ENCODE measurements at places on chromosomes 16 and 17.

GRCh38 chr16:4811773-4812172 lies 9.3 kb upstream of the ROGDI start:
- DNase-seq, result no peak

DNA sequence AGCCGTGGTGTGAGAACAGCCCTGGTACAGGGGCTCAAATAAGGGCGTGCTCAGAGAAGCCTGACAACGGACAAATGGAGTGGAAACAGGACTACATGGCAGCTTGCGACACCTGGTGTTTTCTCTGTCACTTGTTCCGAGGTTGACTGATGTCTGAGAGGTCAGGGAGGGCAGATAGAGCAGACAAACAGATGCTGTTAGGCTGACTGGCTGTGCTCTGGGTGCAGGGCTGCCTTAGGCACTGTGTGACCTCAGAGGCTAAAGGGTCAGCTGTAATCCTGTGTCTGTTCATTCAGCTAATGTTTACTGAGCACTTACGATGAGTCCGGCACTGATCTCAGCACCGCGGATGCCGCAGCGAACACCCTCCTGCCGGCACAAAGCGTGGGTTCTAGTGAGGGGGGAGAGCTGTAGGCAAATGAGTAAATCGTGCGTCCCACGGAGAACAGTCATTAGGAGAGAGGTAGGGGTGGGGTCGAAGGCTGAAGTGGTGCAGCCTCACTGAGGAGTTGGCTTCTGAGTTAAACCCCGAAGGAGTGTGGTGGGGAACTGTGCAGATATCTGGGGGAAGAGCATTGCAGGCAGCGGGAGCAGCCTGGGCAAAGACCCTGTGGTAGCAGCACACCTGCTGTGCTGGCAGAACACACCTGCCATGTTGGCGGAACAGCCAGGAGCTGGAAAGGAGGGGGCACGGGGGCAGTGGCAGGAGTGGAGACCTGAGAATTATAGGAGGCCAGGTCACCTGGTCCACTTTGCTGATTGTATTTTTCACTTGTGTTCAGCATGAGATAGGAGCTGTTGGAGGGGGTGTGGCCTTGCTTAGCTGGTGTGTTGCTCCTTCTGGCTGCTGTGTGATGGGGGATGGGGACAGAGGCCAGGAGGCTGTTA lies 35.0 kb downstream of the GPT2 start:
- no peak for DNase-seq

- DNase-seq, result no peak
Measured at GRCh38 chr17:8161289-8162232, 1.2 kb downstream of the VAMP2 start.

GRCh38 chr17:76076765-76077583 lies 2.0 kb upstream of the ZACN start:
- DNase-seq, result no peak

DNA sequence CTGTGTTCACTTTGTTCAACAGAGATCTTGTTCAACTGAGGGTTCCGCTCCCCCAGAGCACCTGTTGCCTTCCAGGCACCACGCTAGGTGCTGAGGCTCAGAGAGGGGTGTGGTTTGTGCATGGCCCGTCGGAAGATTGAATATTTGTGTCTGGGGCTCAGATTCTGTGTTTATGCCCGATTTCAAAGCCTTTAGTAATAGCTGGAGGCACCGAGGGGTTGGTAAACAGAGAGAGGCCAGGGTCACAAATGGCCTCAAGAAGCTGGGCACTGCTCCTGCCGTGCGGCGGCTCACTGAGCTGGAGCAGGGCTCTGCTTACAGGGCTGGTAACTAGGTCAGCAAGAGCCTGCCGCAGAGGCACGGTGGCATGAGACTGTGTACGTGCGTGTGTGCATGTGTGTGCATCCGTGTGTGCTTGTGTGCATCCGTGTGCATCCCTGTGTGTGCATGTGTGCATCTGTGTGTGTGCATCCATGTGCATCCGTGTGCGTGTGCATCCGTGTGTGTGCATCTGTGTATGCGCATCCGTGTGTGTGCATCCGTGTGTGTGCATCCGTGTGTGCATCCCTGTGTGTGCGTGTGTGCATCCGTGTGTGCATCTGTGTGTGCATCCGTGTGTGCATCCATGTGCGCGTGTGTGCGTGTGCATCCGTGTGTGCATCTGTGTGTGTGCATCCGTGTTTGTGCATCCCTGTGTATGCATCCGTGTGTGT lies 5.4 kb downstream of the ITGAE start:
- no peak for DNase-seq

GRCh38 chr17:49775546-49776260 lies 11.8 kb upstream of the FAM117A start:
- no peak for DNase-seq

DNA sequence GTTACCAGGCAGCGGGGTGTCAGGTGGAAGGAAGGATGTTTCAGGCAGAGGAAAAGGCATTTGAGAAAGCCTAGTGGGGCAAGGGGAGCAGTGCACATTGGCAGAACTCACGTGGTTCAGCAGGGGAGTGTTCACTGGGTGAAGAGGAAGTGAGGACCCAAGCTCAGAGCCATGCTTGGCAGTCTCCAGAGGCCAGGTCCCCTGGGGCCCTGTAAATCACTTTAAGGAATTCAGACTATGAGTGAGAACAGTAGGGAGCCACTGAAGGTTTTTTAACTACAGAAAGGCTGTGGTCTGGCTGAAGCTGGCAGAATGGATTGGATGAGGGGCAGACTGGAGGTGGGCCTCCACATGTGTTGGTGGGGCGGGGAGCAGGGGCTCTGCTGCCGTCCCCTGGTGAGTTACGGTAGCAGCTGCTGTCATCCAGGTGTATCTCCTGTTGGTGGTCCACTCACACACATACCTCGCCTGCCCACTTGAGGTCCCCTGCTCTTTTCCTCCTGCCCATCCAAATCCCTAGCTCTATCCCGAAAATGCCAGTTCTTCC lies 5.1 kb downstream of the CLEC16A start:
- no peak for DNase-seq

- no peak for DNase-seq
Measured at GRCh38 chr16:31298958-31299357, 39.2 kb downstream of the ITGAM start.

GRCh38 chr16:77143364-77143763 lies 47.6 kb upstream of the MON1B start:
- DNase-seq, result no peak

DNA sequence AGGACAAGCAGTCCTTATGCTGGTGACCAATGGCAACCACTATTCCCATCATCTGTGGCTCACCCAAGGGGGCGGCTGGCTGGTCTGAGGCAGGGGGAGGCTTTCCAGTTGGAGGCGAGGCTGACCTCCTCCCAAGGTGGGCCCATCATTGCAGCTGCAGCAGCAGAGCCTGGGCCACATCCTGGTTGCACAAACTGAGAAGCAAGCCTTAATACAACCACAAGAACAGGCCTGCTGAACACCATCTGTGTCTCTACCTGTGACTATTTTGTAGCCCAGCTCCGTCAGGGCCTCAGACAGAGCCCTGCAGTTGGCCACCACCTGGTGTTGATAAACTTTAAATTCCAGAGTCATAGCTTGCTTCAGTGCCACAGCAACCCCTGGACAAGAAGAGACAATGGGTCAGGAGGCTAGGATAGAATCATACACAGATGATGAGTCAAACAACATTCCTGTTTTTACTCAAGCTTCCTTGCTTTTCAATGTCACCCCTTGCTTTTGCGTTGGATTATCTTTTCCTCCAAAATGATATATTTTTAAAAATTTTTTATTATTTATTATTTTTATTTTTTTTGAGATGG lies 17.9 kb downstream of the SMCR8 start:
- DNase-seq, result no peak

DNA sequence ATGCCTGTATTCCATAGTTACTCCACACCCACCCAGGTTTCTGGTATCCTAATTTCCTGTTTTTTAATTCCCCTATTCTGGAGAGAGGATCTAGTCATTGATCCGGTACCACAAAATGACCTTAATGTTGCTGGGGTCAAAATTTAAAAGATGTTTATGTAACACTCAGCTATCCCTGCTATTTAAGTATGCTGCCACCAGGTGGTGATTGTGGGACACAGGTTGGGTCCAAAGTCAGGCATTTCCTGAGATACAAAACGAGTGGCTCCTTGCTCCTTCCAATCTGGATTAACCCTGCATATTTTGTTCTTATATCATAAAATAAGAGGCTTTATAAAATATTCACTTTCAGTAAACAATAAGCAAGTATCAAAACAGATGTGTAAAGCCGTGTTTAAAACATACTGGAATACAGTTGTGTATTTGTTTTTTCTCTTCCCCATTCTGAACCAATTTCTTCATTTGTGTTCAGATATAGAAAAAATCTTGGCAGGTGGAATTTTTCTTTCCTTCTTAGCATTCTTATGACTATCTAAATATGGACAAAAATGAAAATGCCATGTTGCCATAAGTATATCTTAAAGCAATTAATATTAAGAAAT lies 16.3 kb downstream of the HS3ST4 start:
- DNase-seq, result no peak

DNA sequence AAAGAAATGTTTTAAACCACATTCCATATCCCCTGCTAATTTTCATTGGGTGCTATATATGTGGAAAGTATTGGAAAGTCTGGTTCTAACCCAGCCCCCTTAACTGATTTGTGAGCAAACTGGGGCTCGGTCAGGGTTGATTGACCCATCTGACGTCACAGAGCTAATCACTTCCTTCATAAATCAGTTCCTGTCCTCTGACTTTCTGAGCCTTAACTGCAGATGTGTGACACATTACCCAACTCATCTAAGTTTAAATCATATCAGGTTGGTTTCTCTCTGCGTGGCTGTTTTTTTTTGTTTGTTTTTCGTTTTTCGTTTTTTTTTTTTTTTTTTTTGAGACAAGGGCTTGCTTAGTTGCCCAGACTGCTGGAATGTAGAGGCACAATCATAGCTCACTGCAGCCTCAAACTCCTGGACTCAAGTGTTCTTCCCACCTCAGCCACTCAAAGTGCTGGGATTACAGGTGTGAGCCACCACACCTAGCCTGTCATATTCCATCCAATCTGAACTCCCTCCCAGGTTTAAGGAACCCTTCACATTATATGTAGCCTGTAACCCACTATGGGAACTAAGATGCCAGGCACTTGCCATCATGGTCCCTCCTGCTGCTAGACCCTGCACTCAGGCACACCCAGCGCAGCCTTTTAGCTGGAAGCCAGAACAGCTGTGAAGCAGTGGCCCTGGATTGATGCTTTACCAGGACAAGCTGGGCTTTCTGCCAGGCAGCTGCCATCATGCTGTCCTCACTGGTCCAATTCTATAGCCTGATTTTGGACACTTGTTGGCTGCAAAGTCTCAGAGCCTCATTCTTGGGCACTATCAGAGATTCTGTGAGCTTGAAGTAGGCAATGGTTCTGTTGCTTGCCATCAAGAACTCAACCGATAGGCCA lies 6.9 kb upstream of the BPTF start:
- DNase-seq, result no peak

DNA sequence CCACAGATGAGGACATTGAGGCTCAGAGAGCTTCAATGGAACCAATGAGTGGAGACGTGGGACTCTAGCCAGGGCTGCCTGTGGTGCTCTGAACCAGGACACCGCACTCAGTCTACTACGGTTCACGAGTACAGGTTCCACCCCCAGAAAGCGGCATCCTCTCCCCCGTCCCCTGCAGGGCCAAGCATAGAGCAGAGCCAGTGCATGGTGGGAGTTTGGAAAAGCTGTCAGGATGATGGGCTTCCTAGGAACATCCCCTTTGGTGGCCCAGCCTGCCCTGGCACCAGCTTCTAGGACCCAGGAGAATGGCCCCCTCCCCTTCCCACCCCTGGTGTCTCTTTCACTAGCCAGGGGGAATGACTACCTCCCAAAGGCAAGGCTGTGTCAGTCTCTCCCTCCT lies 8.4 kb downstream of the ZNF319 start:
- no peak for DNase-seq

- DNase-seq, result no peak
Measured at GRCh38 chr16:81637336-81638235, 141.5 kb upstream of the PLCG2 start.

DNA sequence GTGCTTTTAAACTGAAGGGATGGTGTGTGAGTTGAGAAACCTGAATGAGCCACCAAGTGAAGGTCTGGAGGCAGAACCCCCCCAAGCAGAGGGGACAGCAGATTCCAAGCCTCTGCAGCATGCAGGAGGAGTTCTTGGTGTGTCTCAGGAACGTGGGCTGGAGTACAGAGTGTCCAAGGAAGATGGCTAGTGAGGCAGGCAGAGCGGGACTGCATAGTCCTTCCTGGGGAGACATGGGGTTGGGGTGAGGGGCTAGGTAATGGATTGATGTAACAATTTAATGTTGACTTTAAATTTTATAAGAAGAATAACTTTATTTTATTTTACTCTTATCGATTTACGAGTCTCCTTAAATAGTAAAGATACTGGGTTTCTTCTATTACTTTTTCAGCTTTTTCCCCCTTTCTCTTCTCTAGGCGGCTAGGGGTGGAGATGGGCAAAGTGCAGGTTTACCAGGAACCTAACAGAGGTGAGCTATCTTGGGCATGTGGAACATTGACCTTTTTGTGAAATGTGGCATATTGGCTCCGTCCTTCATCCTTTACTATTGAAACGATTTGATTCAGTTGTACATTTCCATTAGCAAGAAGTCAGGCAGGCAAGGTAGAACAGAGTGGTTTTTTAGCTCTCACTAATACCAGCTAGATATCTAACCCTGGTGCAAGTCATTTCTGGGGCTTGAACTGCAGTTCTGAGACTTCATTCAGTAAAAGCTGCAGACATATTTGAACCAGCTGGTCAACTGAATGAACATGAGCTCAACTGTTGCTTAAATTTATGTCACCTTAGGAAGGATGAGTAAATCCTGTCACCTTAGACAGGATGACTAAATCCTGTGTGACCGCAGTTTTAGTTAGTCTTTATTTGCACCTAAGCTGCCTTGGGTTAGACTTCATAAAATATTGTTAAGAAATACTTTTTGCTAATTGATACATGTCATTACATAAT lies 9.2 kb downstream of the PRPSAP2 start:
- DNase-seq, result no peak

- DNase-seq, result peak; percentile 57
Measured at GRCh38 chr17:72465191-72466024, 344.6 kb downstream of the SOX9 start.

Measured in 8988T (cell line).